ENCODE measurements at places on chromosomes 12 and 14.

DNA sequence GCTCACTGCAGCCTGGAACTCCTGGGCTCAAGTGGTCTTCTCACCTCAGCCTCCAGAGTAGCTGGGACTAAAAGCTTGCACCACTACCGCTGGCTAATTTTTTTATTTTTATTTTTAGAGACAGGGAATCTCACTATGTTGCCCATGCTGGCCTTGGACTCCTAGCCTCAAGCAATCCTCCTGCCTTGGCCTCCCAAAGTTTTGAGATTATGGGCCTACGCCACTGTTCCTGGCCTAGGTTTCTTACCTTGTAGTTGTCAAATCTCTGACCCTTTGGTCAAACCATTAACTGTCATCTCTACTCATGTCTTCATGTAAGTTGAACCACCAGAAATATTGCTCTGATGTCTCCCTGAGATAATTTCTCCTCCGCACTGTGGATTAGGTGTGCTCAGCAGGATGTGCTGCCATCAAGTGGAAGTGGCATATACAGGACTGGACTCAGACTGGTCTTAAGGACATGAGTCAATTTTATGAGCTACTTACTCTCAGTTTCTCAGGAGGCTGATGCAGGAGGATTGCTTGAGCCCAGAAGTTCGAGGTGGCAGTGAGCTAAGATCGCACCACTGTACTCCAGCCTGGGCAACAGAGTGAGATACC lies 28.5 kb downstream of the ACTR6 start:
- DNase-seq, result no peak
- H3K4me3 ChIP-seq, result no peak overlapping the region
- peaks cover 14% of the 10 kb centered on the region for H3K36me3 ChIP-seq
- no peaks in the 10 kb centered on the region for H3K27me3 ChIP-seq
- no peaks in the 10 kb centered on the region for H3K4me1 ChIP-seq

DNA sequence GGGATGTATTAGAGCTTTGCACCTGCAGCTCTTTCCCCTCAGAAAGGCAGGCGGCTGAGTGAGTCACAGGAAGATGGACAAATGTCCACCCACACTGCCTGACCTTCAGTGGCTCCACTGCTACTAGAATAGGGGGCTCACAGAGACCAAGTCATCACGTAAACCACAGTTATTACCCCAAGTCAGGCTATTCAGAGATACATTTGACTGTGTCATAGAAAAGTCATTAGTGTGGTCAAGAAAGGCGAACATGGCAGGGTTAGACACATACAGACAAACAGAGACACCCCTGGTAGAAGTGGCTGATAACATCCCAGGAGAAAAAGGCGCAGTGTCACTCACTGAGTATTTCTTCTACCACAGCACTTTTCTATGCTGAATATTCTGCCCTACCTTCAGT lies 36.0 kb downstream of the GCH1 start:
- H3K27ac ChIP-seq, result no peak overlapping the region
- H3K27me3 ChIP-seq, result no peaks in the 10 kb centered on the region
- H3K4me3 ChIP-seq, result no peak overlapping the region

GRCh38 chr14:86933958-86934595 lies 1058.9 kb downstream of the GALC start:
- no peaks in the 10 kb centered on the region for H3K4me1 ChIP-seq
- H3K4me3 ChIP-seq, result no peak overlapping the region
- DNase-seq, result no peak
- no peaks in the 10 kb centered on the region for H3K27me3 ChIP-seq

- no peak overlapping the region for H3K27ac ChIP-seq
- H3K27me3 ChIP-seq, result no peaks in the 10 kb centered on the region
- no peaks in the 10 kb centered on the region for H3K36me3 ChIP-seq
- no peak overlapping the region for H3K4me3 ChIP-seq
These were observed 146.8 kb downstream of the SLC2A13 start for GRCh38 chr12:39959031-39959430.

DNA sequence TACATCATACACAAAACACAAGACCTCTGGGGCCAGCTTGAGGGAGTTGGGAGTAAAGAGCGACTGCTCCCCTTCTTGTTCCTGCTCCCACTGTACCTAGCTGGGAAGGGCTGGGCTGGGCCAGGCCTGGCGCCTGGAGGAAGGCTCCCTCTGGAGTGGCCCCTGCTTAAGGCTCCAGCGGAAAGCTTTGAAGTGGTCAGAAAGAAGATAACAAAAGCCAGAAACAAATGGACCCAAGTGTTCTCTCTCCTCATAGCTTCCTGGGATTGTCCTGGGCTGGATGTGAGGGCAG lies 25.3 kb downstream of the PRPF40B start:
- no peak overlapping the region for H3K27ac ChIP-seq
- H3K4me3 ChIP-seq, result no peak overlapping the region
- peaks cover 56% of the 10 kb centered on the region for H3K36me3 ChIP-seq
- H3K4me1 ChIP-seq, result peaks cover 22% of the 10 kb centered on the region

- H3K36me3 ChIP-seq, result peaks cover 77% of the 10 kb centered on the region
- no peaks in the 10 kb centered on the region for H3K27me3 ChIP-seq
- H3K4me3 ChIP-seq, result no peak overlapping the region
- no peak overlapping the region for H3K27ac ChIP-seq
- no peak for DNase-seq
These were observed 153.0 kb downstream of the SYNE2 start for GRCh38 chr14:64005822-64006221.

DNA sequence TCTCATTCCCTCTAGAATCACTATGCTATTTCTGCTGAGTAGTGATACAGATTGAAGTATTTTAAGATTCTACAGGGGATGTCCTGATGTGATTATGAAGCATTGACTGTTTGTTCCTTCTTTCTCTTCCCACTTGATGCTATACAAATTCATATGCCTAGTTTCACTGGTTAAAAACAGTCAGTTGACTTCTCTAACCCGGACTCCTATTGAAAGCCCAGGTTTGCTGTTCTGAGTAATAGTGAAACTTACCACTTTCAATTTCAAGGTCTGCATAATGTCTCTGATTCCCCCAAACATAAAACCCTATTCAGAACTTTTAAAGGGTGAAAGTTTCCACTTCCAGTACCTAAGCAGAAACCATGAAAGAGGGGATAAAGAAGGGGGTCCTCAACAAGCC lies 117.7 kb upstream of the RPL10L start:
- no peak overlapping the region for H3K27ac ChIP-seq
- H3K4me3 ChIP-seq, result no peak overlapping the region
- H3K27me3 ChIP-seq, result no peaks in the 10 kb centered on the region
- DNase-seq, result no peak
- H3K36me3 ChIP-seq, result no peaks in the 10 kb centered on the region

DNA sequence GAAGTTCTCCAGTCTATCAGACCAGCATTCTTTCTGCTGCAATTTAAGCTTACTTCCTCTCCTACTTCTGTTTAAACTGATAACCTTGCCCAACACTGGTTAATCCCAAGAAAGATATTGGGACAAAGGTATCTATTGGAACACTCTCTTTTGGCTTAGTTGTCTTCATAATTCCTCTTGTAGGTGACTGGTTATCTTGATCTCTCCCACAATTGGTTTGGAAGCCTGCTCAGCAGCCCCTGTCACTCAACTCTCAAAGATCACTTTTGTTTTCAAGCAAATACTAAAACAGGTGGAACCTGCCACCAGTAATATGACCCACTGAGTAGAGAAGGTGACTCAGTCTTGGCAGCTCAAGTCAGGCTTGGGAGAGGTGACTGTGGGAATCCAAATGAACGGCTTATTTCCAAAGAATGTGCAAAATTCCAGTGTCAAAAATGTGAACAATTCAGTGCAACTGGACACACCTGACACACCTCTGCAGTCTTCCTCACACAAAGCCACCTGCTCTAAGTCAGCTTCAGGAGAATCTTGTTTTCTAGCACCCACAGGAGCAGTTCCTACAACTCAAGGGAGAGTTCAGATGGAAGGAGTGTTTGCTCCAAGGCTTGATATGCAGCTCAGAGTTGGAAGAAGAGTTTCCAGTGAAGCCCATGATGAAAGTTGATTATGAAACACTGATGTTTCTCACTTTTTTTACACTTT lies 83.2 kb upstream of the SLC38A2 start:
- H3K36me3 ChIP-seq, result no peaks in the 10 kb centered on the region
- no peak overlapping the region for H3K27ac ChIP-seq
- DNase-seq, result no peak
- no peaks in the 10 kb centered on the region for H3K27me3 ChIP-seq

Data from CD4-positive, CD25-positive, alpha-beta regulatory T cell (primary cell).